ENCODE measurements at places on chromosomes 7 and 10.
A peak's percentile ranks its signal among the peaks of the same experiment; 100 is the strongest.

GRCh38 chr7:102204212-102204611 lies 82.5 kb upstream of the SH2B2 start:
- DNase-seq = no peak

- no peak for DNase-seq
Measured at GRCh38 chr7:25727876-25728275, 424.1 kb upstream of the NFE2L3 start.

DNA sequence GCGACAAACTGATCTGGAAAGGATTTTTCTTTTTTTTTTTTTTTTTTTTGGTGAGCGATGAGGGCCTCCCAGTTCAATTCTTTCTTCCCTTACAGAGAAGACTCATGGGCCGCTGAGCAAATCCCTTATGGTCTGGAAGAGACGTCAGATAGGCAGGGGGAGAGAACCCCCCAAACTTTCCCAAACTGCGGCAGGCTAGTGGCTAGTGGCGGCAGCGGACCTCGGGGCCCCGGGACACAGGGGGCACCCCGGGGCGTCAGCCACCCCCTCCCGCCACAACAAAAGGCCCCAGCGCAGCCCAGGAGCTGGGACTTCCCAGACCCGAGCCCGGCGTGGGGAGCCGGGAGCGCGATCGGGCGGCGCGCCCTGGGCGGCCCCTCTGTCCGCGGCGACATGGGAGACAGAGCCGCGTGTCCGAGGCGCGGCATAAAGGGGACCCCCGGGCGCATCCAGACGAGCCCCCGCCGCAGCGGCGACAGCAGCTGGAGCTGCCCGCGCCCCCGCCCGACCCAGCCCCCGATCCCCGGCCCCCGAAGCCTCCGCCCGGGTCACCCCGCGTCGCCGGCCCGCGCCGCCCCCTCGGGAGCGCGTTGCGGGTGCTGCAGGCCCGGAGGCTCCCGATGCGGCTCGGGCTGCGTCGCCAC lies 755 bp downstream of the FAM171A1 start:
- no peak for DNase-seq

DNA sequence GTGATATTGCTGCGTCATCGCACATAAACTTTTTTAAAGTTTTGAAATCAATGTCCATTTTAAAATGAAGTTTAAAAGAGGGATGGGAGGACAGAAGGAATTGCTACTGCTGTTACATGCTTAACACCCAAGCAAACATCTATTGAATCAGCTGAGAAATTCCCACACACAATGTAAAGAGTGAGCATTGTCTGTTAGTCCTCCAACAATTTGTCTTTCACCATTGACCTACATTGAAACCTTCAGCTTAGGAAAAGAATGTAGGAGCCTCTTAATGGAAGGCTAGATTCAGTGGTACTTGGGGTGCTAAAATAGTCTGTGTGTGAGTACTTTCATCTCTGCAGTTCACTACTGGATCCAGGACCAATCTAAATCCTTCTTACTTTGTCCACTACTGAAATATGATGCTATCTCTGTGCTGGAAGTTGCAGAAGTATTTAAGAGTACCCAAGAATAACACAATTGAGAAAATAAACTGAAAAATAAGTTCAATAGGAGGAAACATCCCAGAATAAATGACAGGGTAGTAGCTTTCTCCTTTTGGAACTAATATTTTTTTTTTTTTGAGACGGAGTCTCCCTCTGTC lies 23.8 kb upstream of the FBXW4 start:
- no peak for DNase-seq

- no peak for DNase-seq
Measured at GRCh38 chr10:77074104-77074624, 563.4 kb downstream of the KCNMA1 start.

DNA sequence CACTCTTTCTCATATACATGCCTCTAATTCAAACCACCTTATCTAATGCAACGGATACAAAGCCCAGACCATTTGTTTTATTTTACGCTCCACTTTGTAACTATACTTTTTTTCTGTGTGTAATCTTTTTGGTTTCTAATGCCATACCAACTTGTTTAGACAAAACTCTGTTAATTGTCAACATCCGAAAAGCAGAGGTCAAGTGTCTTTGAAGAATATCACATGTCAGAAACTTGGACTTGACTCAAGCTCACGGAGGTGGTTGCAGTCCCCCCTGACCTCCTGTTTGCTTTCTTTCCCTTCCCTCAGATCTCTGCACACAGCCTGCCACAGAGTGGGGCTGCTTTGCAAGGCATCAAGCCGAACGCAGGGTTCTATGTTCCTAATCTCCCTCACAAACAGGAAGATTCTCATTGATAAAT lies 698.9 kb downstream of the PARD3 start:
- no peak for DNase-seq

DNA sequence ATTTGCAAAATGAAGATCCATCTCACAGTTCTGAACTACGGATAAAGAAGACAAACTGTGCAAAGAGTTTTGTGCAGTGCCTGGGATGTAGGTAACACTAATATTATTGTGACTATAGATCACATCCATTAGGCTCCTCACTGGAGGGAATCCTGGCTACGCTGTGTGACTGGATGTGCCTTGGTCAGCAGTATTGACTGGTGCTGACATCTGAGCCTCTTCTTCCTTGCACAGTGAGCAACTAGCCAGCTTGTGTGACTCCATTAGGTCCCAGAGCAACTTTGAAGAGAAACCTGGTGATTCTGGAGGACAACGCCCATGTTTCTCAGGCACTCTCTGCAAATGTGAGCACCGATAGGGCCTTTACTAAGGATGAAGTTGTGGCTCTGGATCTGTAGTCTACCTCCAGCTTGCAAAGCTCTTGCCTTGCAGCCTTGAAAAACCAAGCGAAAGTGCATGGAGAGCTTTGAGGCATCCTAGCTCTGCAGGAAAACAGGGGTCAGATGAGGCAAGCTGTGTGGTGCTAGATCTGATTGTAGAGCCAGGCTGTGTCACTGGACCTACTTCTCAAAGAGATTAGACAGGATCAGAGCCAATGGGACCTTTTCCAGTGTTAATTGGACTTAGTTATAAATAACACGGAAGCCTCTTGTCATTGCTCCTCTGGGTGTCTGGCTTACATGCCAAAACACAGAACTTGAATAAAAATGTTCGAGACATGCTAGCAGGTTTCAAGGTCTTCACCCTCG lies 303.6 kb upstream of the LYZL1 start:
- DNase-seq = no peak

DNA sequence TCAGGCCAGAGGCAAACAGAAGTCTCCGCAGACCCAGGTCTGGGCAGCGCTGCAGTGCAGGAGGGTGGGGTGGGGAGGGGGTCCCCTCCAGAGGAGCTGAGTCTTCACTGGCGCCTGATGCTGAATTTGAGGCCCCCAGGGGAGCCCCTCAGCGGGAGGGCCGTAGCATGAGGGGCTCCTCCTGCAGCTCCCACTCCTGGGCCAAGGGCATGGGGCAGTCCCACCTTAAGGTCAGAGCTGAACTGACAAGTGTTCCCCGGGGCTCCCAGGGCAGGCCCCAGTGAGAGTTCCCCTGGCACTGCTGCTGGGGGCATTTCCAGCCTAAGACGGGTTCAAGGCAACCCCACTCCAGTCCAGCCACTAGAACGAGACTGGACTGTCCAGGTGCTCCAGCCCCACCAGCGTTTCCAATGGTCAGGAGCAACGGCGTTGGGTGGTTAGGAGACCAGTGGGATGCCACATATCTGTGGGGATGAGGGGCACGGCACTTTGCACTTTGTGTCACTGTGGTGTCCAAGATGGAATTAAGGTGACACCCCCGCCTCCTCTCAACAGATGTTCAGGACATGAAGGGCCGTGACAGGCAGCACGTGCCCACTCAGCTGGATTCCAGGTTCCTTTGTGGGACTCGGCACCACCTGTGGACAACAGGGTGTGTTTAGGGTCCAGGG lies 139.1 kb downstream of the PTPRN2 start:
- no peak for DNase-seq

GRCh38 chr10:61588770-61589211 lies 73.9 kb upstream of the CABCOCO1 start:
- no peak for DNase-seq

- DNase-seq = no peak
Measured at GRCh38 chr7:24143547-24143946, 140.4 kb upstream of the NPY start.

DNA sequence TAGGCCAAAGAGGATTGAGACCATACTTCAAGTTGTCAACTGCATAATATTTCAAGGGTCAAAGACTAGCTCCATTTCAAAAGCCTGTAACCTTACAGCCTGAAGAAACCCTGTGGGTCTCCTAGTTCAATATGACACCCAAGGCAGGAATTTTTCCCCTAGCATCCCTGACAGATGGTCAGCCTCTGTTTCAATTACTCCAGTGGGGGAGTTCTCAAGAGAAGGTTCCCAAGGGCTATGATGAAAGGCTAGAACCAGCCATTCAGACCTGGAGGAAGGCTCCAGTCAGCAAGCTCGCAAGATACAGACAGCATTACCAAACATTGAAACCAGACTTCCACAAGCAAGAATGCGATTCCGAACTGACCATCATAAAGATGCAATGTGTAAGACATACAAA lies 1.6 kb downstream of the HTR7 start:
- no peak for DNase-seq

GRCh38 chr10:21398563-21399231 lies 126.8 kb downstream of the SKIDA1 start:
- DNase-seq = peak; percentile 49

DNA sequence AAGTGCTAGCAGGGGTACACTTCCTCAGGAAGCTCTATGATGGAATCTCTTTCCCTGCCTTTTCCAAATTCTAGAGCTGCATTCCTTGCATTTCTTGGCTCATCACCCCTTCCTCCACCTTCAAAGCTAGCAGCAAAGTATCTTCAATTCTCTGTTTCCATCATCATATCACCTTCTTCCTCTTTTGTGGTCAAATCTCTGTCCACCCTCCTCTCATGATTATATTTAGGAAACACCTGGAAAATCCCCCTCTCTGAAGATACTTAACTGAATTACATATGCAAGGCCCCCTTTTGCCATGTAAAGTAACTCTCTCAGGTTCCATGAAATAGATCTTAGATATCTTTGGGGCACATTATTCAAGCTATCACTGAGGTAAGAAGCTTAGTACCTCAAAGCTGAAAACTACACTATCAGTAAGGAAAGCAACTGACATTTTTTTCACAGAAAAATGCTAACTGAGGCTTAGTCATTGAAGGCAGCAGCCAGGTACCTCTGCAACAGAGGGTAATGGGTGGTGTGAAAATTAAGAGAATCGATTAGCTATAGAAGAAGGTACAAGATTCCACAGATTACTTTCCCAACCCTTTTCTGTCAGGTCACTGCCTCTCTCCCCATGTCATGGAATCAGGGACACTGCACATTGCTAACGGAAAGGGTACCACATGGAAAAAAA lies 197.3 kb downstream of the MACC1 start:
- DNase-seq = no peak

DNA sequence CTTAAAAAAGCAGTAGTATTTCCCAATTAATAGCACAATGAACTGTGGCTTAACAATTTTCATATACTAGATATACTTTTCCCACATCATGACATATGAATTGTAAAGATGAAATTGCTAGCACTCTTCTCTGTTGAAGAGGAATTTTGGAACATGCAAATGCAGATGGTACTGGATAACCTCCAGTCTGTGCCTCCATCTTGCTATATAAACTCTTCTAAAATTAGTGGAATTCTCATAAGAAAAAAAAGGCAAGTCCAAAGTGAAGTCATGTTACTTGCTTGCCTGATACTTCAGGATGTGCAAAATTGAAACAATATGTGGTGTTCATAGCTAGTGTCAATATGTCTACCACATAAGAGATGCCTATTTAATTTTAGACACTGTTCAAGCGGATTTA lies 570.2 kb upstream of the POM121L12 start:
- DNase-seq = no peak

GRCh38 chr10:60124536-60124935 lies 218.2 kb upstream of the CCDC6 start:
- no peak for DNase-seq

GRCh38 chr10:63396133-63396761 lies 69.5 kb downstream of the JMJD1C start:
- DNase-seq = no peak

DNA sequence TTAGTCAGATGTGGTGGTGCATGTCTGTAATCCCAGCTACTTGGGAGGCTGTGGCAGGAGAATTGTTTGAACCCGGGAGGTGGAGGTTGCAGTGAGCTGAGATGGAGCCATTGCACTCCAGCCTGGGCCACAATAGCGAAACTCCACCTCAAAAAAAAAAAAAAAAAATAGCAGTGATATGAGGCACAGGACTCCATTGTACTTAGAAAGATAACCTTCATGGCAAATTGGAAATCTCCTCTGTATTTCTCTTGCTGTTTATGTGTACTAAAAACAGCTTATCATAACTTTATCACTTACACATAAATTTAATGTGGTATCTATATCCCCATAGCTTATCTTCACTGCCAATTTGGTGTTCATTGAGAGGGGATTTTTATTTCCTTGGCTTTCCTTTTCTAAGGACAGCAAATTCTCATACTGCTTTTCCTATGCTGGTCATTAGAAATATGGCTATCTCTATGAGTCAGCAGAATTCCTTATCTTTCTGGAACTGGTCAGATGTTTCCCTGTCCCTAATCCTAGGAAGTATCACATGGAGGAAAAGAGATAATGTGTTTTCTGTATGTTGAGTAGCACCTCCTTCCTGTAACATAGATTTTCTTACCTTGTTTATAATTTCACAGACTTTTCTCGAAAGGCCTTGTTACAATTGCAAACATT lies 40.6 kb upstream of the ZEB1 start:
- DNase-seq = no peak

DNA sequence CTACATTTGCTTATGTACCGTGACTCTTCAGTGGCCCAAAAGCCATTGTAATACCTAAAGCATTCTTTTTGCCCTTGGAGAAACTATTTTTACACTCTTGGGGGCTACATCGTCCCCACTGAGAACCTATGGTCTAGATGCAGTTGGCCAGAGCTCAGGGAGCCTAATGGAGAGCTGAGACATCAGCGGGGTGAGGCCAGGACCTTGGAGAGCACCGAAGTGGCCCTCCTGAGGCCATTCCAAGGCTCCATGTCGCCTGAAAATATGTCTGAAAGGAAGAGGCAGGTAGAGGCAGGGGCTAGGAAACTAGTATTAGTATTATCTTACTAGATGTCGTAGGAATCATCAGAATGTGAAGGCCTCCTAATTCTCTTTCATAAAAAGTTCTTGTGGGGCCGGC lies 4.9 kb downstream of the PKD2L1 start:
- DNase-seq = no peak

DNA sequence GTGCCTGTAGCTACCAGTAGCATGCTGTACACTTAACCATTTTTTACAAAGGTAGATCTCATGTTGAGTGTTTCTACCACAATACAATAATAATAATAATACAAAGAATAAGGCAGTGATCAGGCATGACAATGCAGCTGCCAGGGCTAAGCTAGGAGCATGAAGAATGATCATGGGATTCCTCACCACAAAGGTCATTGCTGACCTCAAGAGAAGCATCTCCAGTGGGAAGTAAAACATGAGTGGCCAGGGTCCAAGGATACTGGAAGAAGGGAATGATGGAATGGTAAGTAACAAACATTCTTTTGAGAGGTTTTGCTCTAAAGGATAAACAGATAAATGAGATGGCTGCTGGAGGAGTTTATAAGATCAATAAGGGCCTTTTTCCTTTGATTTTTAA lies 591.1 kb downstream of the TNS3 start:
- no peak for DNase-seq

All from kidney epithelial cell (primary cell).